Liver (tissue), 10 donors: ENCODE measurements at places on chromosomes 6 and 20. TPM values are rescaled to one million over a fixed set of nuclear protein-coding genes. Genes with fewer than 3 reads are reported as not detected.

CLDN20 gene
- polyA plus RNA-seq, result not detected

- no peak overlapping the region for H3K4me3 ChIP-seq
- no peaks in the 10 kb centered on the region for H3K27me3 ChIP-seq
- H3K27ac ChIP-seq, result no peak overlapping the region
- no peaks in the 10 kb centered on the region for H3K36me3 ChIP-seq
- no peaks in the 10 kb centered on the region for H3K4me1 ChIP-seq
Measured at GRCh38 chr20:11813106-11813890, 104.4 kb upstream of the BTBD3 start.

DNA sequence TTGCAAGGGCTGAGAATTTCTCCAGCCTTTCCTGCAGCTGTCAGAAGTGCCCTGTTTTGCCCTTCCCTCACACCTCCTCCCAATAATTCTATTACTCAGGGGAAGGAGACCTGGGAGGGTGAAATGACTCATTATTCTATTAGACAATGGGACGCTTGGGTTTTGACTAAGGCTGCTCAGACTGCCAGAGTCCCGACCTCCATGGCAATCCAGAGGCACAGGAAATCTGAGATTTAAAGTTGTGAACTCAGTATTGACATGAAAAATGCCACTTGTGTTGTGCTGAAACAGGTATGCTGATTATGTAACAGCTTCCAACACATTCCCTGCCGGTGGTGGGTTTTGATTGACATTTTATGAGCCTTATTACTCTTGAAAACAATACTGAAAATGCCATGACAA, 625.9 kb upstream of the FLRT3 start:
- H3K27me3 ChIP-seq, result no peaks in the 10 kb centered on the region
- no peaks in the 10 kb centered on the region for H3K36me3 ChIP-seq
- DNase-seq, result no peak

- H3K36me3 ChIP-seq, result no peaks in the 10 kb centered on the region
- no peaks in the 10 kb centered on the region for H3K27me3 ChIP-seq
- no peaks in the 10 kb centered on the region for H3K4me1 ChIP-seq
- no peak overlapping the region for H3K27ac ChIP-seq
- H3K4me3 ChIP-seq, result no peak overlapping the region
- DNase-seq, result no peak
Measured at GRCh38 chr6:113526995-113527394, 330.1 kb upstream of the MARCKS start.

DNA sequence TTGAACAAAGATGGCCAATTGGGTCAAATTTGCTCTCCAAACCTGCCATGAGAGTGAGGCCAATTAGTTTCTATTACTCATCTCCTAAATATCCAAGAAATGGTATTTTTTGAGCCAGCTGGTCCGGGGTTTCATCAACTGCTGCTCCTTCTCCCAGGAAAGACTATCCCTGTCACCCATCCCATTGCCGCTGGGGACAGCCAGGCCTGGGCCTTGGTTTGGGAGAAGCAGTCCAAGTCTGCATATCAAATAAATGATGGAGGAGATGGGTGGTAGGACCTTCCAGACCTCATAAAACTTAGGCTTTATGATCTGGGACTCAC, 46.7 kb upstream of the TTPAL start:
- peaks cover 45% of the 10 kb centered on the region for H3K36me3 ChIP-seq
- H3K27ac ChIP-seq, result no peak overlapping the region
- peaks cover 39% of the 10 kb centered on the region for H3K4me1 ChIP-seq

- no peak for DNase-seq
- H3K4me1 ChIP-seq, result peaks cover 7% of the 10 kb centered on the region
- no peak overlapping the region for H3K27ac ChIP-seq
- no peaks in the 10 kb centered on the region for H3K27me3 ChIP-seq
- no peak overlapping the region for H3K4me3 ChIP-seq
Measured at GRCh38 chr6:115945812-115946211, 114.9 kb downstream of the FRK start.

GRCh38 chr20:23111307-23111943, 25.3 kb upstream of the CD93 start:
- no peak overlapping the region for H3K4me3 ChIP-seq
- DNase-seq, result no peak
- H3K36me3 ChIP-seq, result no peaks in the 10 kb centered on the region

DNA sequence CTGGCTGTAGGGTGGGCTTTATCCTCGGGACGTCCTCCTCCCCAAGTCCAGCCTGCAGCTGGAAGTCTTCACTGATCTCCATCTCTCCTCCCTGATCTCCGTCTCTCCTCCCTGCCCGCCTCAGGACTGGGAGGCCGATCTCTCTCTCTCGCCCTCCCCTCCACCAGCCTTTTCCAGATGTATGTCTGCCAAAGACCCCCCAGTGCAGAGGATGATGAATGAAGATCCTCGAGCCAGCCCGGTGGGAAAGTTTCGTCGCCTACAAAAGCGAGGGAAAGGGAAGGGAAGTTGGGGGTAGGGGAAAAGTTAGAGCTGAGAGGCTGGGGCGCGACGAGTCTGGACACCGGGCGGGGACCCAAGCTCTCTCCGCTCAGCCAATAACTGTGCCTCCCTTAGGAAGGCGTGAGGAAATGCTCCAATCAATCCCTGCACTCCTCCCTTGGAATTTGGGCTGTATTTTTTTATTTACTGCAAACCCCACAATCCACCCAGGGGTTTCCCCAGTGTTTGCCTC, 595 bp upstream of the SRF start:
- H3K36me3 ChIP-seq, result peaks cover 3% of the 10 kb centered on the region
- H3K4me3 ChIP-seq, result peak overlapping the region; percentile 44
- no peaks in the 10 kb centered on the region for H3K27me3 ChIP-seq
- DNase-seq, result no peak

GRCh38 chr6:69138893-69139494, 503.9 kb downstream of the ADGRB3 start:
- H3K4me1 ChIP-seq, result no peaks in the 10 kb centered on the region
- no peak overlapping the region for H3K27ac ChIP-seq
- no peaks in the 10 kb centered on the region for H3K27me3 ChIP-seq
- no peak overlapping the region for H3K4me3 ChIP-seq
- DNase-seq, result no peak
- no peaks in the 10 kb centered on the region for H3K36me3 ChIP-seq

DNA sequence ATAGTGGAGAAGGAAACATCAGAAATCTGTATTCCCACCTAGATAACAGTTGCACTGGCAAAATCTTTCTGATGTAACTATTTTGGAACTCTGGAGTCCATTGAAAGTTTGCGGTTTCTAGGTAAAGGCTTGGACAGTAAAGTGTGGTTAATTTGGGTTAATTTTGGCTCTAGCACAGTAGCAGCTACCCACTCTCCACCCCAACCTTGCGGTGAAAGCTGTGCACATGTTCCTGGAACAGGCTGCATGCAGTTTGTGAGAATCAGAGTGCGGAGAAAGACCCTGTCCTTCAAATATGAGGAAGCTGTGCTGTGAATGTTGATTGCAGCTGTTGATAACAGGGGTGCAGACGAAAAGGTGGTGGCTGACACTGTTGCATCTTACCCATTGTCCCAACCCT, 38.4 kb downstream of the SMOC2 start:
- H3K4me1 ChIP-seq, result no peaks in the 10 kb centered on the region
- H3K36me3 ChIP-seq, result no peaks in the 10 kb centered on the region
- no peak overlapping the region for H3K4me3 ChIP-seq
- H3K27ac ChIP-seq, result no peak overlapping the region
- no peaks in the 10 kb centered on the region for H3K27me3 ChIP-seq
- DNase-seq, result no peak

DNA sequence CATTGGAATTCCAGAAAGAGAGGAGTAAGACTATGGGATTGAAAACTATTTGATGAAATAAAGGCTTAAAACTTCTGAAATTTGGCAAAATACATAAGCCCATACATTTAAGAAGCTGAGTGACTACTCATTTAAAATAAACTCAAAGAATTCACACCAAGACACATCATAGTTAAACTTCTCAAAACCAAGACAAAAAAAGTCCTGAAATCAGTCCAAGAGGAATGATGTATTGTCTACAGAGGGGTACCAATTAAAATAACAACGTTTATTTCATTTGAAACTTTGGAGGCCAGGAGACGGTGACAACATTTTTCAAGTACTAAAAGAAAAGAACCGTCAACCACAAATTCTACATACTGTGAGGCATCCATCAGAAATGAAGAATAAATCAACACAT, 841.4 kb upstream of the MAP3K7 start:
- DNase-seq, result no peak
- no peak overlapping the region for H3K27ac ChIP-seq
- no peaks in the 10 kb centered on the region for H3K36me3 ChIP-seq

GRCh38 chr6:1049900-1050299, 262.0 kb upstream of the FOXQ1 start:
- no peaks in the 10 kb centered on the region for H3K36me3 ChIP-seq
- no peak for DNase-seq
- no peaks in the 10 kb centered on the region for H3K4me1 ChIP-seq
- no peak overlapping the region for H3K27ac ChIP-seq
- no peaks in the 10 kb centered on the region for H3K27me3 ChIP-seq

VIP gene
- 0.09 TPM for polyA plus RNA-seq

EXOC2 gene
- polyA plus RNA-seq, result 6.7 TPM

GRCh38 chr20:3223651-3223993, 14.3 kb downstream of the ITPA start:
- H3K4me3 ChIP-seq, result no peak overlapping the region
- H3K36me3 ChIP-seq, result peaks cover 2% of the 10 kb centered on the region
- H3K27me3 ChIP-seq, result no peaks in the 10 kb centered on the region
- no peak overlapping the region for H3K27ac ChIP-seq
- no peaks in the 10 kb centered on the region for H3K4me1 ChIP-seq
